Activated naive CD8-positive, alpha-beta T cell treated with anti-CD3 and anti-CD28 coated beads, Interleukin-2, amount 10 ng/mL, durations not matched to agents 7 days and 5 days (primary cell): ENCODE measurements at places on chromosomes 4 and X.

GRCh38 chr4:8332891-8333331 is 63.4 kb downstream of the HTRA3 start:
- no peak for DNase-seq

DNA sequence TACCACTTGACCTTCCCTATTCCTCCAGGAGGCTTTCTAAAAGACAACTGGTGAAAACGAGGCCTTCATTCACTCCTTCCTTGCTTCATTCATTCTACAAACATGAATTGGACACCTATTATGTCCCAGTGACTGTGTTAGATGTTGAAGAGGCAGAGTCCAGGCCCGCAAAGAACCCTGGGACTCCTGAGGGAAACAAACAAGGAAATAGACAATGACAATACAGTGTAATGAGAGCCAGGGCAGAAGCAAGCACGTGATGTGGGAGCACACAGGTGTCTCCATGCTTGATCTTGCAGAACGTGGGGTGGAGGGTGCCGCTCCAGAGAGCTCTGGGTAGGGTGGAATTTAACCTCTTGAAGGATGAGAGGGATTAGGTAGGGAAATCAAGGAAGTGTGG is 137.6 kb upstream of the KLF3 start:
- DNase-seq: no peak

GRCh38 chrX:107505223-107505622 is 55.8 kb downstream of the FRMPD3 start:
- no peak for DNase-seq

GRCh38 chrX:10676235-10676957 is 56.0 kb upstream of the MID1 start:
- DNase-seq: no peak

DNA sequence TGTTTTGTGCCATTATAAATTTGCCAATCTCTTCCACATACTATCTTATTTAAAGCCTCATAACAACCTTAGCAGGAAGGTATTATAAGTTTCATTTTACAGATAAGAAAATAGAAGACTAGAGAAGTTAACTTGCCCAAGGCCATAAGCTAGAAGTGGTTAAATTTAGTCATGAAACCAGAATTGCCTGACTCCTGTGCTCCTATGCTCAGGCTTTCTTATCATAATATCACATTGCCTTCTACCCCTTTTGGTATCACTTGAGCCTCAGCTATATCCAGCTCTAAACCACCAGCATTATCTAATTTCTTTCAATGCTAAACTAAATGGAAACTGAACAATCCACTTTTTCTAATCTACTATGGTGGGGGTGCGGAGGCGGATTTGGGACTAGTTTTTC is 164.7 kb downstream of the GBA3 start:
- no peak for DNase-seq

GRCh38 chr4:137694138-137694537 is 161.8 kb upstream of the PCDH18 start:
- no peak for DNase-seq
